Lower leg skin (tissue), 4 donors: ENCODE measurements at places on chromosomes 1 and 21. TPM values are rescaled to one million over a fixed set of nuclear protein-coding genes. Genes with fewer than 3 reads are reported as not detected.
A peak's percentile ranks its signal among the peaks of the same experiment; 100 is the strongest.

The PLPPR4 gene
- total RNA-seq = 5.1 TPM

DNA sequence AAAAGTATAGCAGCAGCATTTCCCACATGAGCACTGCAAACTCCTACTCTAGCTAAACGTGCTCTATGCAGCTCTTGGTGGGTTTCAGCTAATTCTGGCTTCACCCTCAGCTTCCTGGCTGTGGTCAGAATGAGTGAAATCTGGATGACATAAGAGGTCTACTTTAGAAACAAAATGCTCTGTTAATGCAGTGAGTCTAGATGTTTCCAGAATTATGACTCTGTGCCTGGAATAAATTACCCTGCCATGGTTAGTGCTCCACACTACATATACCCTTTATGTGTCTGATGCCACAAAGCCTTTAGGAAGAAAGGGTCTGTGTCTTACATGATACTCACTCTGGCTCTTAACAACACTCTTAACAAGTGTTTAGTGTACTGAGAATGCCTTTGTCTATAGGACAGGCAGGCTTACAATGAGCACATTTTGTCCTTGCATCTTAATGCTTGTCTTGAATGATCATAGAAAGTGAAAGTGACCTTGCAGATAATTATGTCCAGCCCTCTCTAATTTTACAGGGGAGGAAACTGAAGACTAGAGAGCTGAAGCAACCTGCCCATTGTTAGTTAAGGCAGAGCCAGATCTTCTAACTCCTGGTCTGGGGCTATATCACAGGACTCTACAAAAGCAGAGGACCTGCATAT, 9.2 kb downstream of the S100A10 start:
- no peak for DNase-seq

The CCDC185 gene
- total RNA-seq = not detected

DNA sequence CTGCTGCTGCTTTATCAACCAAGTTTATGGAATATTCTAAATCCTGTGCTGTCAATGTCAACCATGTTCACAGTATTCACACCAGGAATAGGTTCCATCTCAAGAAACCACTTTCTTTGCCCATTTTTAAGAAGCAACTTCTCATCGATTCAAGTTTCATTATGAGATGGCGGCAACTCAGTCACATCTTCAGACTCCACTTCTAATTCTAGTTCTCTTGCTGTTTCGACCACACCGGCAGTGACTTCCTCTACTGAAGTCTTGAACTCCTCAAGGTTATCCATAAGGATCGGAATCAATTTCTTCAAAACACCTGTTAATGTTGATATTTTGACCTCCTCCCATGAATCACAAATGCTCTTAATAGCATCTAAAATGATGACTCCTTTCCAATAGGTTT, 39.7 kb upstream of the IFNLR1 start:
- no peak for DNase-seq

The RAP1A gene
- 33.8 TPM for total RNA-seq

The COL8A2 gene
- total RNA-seq = 4.8 TPM

The IFI44 gene
- total RNA-seq = 13.1 TPM

GRCh38 chr1:6811583-6811982, 26.3 kb downstream of the CAMTA1 start:
- DNase-seq = no peak

DNA sequence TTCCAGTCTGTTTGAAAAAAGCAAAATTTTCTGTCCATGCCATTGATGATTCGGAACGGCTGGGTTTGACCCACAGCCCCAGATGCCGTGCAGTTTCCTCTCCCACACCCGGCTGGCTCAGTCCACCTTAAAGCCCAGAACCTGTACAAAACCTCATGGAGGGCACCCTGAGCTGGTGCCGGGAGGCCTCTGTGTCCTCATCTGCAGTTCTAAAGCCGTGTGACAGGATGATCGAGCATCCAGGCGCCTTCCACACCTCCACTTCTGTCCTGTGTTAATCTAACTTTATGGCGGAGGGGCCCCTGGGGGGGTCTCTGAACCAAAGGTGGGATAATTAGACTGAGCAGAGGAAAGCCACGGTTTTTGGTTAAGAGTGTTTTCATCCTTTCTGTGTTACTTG, 49.6 kb downstream of the SLC37A1 start:
- DNase-seq = peak; percentile 68

DNA sequence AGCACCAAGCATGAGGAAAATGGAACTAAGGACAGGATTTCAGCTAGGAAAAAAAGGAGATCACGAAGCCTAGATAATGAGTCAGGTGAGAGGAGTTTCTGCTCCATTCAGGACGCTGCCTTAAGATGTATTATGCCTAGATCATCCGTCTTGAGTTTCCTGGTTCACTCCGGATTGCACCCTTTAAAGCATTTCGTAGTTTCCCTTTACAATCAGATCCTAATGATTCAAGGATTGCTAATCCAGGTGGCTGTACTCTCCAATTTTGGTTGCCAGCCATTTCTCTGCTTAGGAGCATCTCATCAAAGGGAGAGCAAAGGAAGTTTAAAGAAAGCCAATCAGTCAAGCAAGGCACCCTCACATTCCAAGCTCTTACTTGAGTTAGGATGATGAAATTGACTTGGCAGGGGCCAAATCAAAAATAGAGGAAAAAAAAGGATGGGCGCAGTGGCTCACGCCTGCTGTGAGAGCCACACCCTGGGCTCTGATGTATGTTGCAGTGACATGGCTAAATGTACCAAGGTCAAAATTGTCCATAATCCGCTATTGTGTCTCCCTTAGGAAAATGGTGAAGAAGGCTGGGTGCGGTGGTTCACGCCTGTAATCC, 156.9 kb upstream of the SOD1 start:
- no peak for DNase-seq

DNA sequence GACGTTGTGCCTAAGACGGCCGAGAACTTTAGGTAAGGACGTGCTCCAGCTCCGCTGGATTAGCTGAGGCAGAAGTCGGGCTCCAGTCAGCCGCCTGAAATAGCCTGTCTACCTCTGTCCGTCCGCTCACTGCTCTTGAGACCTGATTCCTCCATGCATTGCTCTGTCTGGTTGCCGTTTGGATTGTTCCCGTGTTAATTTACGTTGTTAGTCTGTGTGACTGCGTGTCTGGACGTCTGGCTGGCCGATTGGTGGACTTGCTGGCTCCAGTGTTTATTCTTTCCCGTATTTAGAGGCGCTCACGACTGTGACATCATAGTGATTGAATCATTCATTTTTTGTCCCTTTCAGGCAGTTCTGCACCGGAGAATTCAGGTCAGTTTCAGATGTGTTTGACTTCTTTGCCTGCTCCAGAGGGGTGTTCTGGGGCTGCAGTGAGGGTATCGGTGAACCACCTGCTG, 684 bp downstream of the PPIH start:
- no peak for DNase-seq

The ADGRB2 gene
- total RNA-seq = 4.6 TPM

The IFNLR1 gene
- total RNA-seq = 16.4 TPM

The ETV3L gene
- not detected for total RNA-seq

DNA sequence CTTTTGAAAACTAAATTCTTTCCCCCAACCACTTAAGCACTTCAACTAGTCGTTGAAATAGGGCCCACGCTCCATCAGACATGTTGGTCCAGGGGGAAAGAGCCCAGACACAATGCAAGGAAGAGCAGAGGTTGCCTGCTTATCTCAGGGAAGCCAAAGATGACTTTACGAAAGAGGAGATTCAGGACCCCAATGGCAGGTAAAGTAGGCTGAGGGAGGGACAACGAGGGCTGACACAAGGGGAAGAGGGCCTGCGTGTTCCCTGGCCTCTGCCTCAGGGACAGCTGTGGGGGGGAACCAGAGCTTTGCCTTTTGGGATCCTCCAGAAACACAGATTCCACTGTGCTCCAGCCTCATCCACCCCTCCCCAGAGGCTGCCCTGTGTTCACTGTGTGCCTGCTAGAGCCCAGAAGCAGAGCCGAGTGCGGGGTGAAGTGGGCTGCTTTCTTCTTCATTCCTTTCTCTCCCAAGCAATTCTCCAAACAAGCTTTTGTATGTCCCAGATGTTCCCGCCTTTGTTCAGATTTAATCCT, 135.5 kb upstream of the GRIK3 start:
- DNase-seq = peak; percentile 59

- no peak for DNase-seq
These were observed 5.2 kb upstream of the INPP5B start for GRCh38 chr1:37951783-37952624.

DNA sequence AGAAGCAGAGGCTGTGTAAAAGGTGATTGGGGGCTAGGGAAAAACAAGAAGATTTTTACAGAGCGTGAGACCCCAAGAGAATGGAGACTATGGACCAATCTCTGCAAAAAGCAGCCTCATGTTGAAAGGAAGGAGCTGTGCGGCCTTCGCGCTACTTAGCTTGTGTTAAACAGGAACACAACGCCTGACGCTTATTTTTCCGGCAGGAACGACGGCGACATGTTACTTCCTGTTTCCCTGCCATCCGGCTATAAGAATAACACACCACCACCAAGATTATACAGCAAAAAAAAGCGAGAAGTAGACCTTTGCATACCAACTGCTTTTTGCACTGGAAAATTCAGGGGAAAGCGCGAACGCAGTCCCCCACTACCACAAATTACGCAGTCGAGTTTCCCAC, 272.7 kb downstream of the FAM72C start:
- DNase-seq = no peak

The ZNF692 gene
- total RNA-seq = 71.6 TPM

DNA sequence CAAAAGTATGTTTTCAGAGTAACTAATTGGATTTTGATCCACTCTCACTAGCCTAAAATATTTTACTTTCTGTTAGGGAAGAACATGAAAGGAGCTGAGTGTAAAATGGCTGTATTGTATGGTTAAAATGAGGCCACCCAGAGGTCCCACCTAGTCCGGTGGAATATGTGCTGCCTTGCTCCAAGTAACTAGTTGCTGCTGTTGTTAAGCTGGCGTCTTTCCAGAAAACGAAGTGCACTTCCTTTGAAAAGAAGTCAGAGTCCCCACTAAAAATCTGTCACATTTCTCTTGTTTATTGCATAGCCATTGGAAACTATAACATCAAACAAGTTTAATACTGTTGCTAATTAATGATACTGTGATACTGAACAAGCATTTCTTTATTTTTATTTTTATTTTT, 3.2 kb downstream of the SLC25A33 start:
- no peak for DNase-seq

DNA sequence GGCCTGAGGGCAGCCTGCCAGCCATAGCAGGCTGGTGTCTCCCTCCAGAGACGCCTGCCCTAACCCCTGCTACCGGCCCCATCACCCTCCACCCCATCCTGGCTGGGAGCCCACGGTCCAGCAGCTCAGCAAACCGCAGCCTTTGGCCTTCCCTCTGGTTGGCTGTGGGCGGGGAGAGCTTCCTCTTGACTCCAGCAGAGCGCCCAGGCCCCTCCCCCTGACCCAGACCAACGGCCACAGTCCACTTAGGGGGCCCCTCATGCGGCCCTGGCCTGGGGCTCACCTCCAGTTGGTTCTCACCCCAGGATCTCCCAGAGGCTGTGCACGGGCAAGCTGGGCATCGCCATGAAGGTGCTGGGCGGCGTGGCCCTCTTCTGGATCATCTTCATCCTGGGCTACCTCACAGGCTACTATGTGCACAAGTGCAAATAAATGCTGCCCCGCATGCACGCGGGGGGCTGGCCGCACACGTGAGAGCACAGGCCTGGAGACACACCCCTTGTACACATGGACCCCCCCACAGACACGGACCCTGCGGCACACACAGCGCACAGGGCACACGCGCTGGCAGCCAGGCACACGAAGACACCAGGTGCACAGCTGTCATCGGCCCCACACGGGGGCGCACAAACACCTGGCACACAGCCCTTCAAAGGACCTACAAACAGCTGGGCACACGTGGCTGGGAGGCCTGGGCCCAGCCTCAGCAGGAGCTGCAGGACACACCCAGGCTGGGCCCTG, 3.1 kb downstream of the SMIM1 start:
- DNase-seq = no peak

DNA sequence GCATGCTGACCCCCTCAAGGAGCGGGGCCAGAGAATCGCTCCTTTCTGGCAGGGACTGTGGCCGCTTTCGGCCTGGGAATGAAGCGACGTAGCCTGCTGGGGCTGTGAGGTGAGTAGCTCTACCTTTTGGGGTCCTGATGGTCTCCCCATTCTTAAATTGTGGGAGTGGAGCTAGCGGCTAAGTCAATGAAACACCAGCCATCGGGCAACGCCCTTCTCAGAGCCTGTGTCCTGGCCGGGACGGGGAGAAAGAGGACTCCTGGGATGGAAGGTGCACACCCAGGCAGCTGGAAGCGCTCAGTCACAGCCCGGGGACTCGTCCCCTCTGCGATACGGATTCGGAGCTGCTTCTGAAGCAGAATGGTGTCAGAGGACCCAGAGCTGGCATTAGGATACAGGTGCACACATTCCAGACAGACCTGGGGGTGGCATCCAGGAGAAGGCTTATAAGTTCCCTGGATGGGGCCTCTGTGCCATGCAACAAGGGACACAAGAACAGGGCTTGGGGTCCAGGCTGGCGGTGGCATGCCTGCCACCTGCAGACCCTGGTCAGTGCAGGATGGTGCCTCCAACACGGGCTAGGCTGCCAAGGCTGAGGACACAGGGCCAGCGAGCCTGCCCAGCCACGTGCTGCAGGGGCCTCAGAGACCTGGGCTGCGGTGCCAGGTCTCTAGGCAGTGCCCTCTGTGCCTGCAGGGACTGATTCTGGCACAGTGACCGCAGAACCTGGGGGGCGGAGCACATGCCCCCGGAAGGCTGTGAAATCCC, 945 bp upstream of the WNT9A start:
- no peak for DNase-seq

The TLCD4 gene
- total RNA-seq = 2.9 TPM

- no peak for DNase-seq
These were observed 38.9 kb downstream of the LEPR start for GRCh38 chr1:65459397-65459768.

The LCE1D gene
- 942 TPM for total RNA-seq

- DNase-seq = no peak
These were observed 11.3 kb downstream of the RPAP2 start for GRCh38 chr1:92310185-92310597.

DNA sequence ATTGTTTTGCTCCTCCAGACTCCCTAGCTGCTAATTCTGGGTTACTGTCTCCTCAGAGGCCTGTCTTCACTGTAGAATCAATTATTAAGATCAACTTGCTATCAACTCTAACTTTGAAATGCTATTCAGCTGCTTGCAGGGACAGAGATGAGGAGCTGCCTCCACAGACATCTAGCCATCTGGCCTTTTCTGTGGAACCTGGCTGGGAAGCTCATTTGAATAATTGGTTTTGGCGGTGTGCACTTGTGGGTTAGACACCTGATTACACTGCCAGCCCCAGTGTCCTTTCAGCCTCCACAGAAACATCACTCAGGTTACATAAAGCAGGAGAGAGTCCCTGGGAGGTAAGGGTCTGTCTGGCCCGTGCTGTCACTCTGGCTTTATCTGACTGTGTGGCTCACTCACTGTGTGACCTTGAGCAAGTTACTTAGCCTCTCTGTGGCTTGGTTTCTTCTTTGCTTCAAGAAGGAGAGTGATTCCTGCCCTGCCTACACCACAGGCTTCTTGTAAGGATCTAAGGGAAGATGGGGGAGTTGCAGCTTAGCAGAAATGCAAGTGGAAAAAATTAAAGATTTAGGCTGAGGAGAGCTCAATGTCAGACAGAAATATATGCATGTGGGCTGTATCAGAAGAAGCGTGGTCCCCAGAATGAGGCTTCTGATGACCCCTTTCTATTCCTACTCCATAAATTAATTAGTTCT, 131.6 kb downstream of the BEND5 start:
- DNase-seq = no peak

- no peak for DNase-seq
These were observed 9.0 kb downstream of the CREG1 start for GRCh38 chr1:167544447-167545093.

- no peak for DNase-seq
These were observed 98.2 kb upstream of the C1orf87 start for GRCh38 chr1:60171801-60172200.
